ENCODE measurements at places on chromosomes 12 and 14. TPM values are rescaled to one million over a fixed set of nuclear protein-coding genes. Genes with fewer than 3 reads are reported as not detected.

GRCh38 chr14:64878837-64879634 is 671 bp downstream of the SPTB start:
- no peak for DNase-seq
- H3K27ac ChIP-seq: no peak overlapping the region
- H3K36me3 ChIP-seq: no peaks in the 10 kb centered on the region

DNA sequence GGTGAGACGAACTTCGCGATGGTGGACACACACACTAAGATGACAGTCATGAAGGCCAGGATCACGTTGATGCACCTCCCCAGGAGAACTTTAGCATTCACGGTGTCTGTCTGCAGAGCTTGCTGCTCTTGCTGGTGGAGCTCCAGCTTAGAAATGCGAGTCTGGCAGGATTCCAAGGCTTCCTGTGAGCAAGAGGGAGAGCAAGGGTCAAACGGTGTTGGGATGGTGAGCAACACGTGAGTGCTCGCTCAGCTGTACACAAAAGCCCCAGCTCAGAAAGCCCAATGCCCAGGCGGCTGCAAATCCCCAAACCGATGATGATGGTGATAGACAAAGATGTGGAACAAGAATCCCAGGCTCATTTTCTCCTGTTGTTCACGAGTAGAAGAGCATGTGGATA is 78.8 kb downstream of the TMCC3 start:
- no peak overlapping the region for H3K27ac ChIP-seq
- H3K4me1 ChIP-seq: no peaks in the 10 kb centered on the region
- no peaks in the 10 kb centered on the region for H3K36me3 ChIP-seq
- no peaks in the 10 kb centered on the region for H3K27me3 ChIP-seq
- no peak overlapping the region for H3K4me3 ChIP-seq

GRCh38 chr12:119060847-119061796 is 79.8 kb downstream of the SRRM4 start:
- H3K27me3 ChIP-seq: no peaks in the 10 kb centered on the region
- H3K27ac ChIP-seq: no peak overlapping the region
- H3K4me1 ChIP-seq: no peaks in the 10 kb centered on the region
- H3K36me3 ChIP-seq: no peaks in the 10 kb centered on the region

MYH6 gene
- not detected for total RNA-seq

All from CD4-positive, alpha-beta T cell (primary cell).